GM23338 (cell line): ENCODE measurements at places on chromosomes 16 and 17.

- no peak for DNase-seq
These were observed 49.2 kb upstream of the CBFA2T3 start for GRCh38 chr16:89026121-89026612.

GRCh38 chr17:82776454-82776853 lies 24.6 kb downstream of the TBCD start:
- DNase-seq, result no peak

- no peak for DNase-seq
These were observed 55.8 kb upstream of the TANC2 start for GRCh38 chr17:62910277-62910676.

- peak; percentile 58 for DNase-seq
These were observed at the start of gene MT1G for GRCh38 chr16:56667581-56668571. MT1G (minus strand) TSS chr16:56668065; CDS start chr16:56667993, 72 bp downstream.

GRCh38 chr17:83200231-83200699 lies 120.9 kb downstream of the METRNL start:
- no peak for DNase-seq
